ENCODE measurements at places on chromosomes 16 and 17.

GRCh38 chr16:28267356-28267755 lies 25.0 kb upstream of the SBK1 start:
- no peak for DNase-seq

DNA sequence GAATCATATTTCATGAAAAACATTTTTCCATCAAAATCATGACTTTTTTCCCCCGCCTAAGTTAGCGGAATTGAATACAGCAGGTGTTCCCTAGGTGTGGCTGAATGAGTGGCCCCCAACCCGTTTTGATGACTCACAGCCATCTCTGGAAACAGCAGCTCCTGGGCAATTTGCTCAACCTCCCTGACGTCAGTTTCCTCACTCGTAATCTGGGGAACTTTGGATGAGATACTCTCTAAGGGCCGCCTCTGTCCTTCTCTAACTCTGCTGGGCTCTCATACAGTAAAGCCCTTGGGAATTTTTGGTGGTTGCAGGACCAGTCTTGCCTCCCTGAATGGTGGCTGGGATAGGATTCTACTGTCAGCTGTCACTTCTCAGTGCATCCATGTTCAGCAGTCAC lies 11.6 kb upstream of the NTN1 start:
- no peak for DNase-seq

GRCh38 chr16:73013974-73014373 lies 34.0 kb downstream of the ZFHX3 start:
- DNase-seq: no peak

DNA sequence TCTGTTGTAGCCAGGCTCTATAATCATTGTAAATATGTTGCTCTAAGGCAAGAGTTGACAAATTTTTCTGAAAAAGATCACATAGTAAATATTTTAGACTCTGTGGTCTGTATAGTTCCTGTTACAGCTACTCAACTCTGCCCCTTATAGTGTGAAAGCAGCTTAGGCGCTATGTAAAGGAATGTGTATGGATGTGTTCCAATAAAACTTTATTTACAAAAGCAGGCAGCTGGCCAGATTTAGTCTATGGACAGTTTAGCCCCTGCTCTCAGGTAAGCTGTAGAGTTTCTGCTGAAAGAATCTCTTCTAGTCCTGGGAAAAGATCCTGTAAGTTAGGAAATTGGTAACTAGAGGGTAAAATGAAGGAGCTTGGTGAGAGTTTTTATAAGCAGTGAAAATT lies 133.1 kb downstream of the SALL1 start:
- DNase-seq: no peak

GRCh38 chr17:72461757-72462156 lies 340.9 kb downstream of the SOX9 start:
- DNase-seq: no peak

DNA sequence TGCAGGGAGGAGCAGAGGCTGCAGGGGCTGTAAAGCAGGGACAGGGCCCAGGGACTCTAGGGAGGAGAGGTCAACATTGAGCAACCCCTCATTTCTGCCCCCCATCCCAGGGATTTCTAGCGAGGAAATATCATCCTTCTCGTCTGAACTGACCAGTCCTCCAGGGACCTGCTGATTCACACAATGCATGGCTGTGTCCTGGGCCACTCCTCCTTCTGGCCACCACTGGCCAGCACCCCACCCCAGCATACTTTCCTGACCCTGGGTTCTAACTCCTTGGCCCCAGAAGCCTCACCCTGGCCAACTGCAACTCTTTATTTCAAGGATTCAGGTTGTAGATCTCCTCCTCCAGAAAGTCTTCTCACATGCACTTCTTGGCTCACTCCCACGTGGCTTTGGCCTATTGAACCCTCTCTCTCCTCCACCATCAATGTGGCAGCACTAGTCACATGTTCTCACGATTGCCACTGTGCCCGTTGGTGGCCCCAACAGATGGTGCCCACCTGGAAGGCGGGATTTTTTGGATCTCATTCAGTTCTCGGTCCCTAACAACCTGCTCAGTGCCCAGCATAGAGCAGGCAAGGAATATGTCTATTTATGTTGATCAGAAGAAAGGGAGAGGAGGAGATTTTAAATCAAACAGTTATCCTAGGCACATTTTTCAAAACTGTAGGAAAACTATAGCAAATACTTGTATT lies 41.5 kb downstream of the CUEDC1 start:
- no peak for DNase-seq

DNA sequence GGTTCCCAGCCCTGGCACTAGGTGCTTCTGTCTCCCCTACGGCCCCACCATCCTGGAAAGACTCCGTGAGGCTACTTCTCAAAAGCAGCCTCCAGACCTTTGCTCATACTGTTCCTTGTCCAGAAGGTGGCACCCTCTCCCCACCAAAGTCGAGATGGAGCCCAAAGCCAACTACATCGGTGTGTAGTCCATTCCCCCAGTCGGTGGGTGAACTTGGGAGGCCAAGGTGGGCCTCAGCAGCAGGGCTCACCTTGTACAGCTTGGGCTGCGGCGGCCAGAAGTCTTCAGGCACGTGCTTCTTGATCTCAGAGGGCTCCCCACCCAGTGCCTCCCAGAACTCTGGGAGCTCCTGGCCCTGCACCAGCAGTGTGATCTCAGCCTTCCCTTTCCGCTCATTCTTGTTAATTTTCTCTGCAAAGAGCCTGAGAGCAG lies 10.2 kb downstream of the FLII start:
- DNase-seq: peak; percentile 88

- no peak for DNase-seq
Measured at GRCh38 chr17:73160980-73161630, 3.7 kb upstream of the SSTR2 start.

GRCh38 chr16:89484923-89485679 lies 5.3 kb downstream of the ANKRD11 start:
- DNase-seq: no peak

GRCh38 chr16:87319011-87319410 lies 1.8 kb upstream of the C16orf95 start:
- DNase-seq: no peak

DNA sequence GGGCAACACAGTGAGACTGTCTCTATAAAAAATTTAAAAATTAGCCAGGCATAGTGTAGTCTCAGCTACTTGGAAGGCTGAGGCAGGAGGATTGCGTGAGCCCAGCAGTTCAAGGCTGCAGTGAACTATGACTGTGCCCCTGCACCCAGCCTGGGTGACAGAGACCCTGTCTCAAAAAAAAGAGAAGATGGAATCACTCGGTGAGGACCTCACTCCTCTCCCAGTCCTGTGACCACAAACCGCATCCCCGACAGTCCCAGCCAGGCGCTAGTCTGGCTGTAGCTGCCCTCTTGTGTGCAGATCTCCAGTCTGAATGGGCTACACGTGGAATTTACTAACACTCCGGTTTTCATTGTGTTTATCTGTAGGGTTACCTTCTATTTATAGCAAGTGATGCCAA lies 11.1 kb downstream of the DEXI start:
- DNase-seq: no peak

DNA sequence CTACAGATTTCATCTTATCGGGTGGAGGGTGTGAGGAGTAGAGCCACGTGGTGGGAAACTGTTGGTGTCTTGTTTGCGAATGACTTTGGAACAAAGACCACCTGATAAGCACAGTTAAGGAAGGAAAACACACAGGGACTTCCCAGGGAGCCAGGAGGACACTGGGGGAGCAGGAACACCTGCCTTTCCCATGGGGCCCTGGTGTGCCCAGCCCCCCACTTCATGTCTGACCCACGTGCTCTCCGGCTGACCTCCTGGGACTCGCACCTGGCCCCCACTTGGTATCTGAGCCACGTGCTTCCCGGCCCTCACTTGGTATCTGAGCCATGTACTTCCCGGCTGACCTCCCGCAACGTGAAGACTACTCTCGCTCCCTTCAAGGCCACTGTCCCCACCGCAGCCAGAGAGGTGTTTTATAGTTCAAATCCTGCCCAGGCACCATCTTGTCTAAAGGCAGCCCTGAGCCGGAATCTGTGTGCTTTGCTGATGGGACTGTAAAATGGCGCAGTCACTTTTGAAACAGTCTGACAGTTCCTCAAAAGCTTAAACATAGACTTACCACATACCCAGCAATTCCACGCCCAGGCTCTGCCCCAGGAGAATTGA lies 5.4 kb upstream of the CSNK1D start:
- no peak for DNase-seq

GRCh38 chr16:11257131-11257938 lies 1.3 kb upstream of the SOCS1 start:
- DNase-seq: peak; percentile 91

DNA sequence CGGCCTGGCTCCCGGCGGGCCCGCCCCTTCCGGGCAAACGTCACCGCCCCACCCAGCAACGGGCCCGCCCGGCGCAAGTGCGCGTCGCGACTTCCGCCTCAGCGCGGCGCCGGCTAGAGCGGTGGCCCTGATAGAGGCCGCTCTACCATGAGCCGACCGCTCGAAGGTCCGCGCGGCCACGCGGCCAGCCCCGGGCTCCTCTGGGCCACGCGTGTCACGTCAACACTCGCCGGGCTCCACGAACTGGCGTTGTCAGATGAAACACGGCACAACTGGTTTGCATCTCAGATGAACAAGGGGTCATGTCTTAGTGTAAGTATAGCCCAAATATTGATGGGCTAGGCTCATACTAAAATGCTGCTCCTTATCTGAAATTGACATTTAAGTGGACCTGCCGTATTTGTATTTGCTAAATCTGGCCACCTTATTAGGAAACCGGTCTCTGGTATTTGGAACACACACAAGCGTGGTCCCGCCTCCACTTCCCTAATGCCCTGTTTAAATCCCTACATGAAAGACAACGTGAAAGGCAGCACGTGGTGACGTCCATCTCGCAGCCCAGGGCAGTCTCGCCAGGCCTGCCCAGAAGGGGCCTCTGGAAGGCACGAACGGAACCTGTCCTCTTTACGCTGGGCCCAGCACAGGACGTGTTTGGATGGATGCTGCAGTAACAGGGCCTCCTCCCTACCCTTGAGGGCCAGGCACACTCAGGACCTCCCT lies at the start of gene ZNF598:
Gene ZNF598, minus strand, starts transcription at position 31 of the 720 bp plus-strand sequence.
- DNase-seq: peak; percentile 95

All from muscle of leg (tissue), 16 donors.